NCI-H526 treated with DMSO at 0.1 percent for 48 hours (cell line): ENCODE measurements at places on chromosomes 2 and 18.

GRCh38 chr2:43075811-43076585 lies 150.4 kb downstream of the ZFP36L2 start:
- DNase-seq, result no peak

- DNase-seq, result no peak
These were observed 10.5 kb downstream of the SOCS6 start for GRCh38 chr18:70299393-70299792.

DNA sequence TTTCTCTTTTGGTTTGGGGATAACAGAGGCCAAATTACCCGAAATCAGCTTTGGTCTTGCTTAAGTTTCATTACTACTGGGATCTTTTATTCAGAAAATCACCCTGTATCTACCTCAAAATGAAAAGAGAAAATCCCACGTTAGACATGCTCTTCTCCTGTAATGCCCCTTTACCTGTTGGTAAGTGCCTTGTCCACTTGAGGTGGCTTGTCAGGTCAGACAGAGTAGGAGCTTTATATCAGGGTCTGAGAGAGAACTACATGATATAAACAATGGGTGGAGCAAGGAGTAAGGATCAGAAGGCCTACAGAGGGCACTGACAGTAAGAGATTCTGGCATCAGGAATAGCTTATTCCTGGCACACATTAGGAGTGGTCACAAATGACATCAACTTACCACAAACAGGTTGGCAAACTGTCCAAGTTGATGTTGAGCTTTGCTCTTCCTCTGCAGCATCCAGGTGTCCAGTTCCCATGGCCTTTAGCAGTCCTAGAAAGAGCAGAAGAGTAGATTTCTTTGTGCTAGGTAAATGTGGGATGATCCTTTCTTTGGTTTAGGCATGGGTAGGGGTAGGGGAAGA lies at the start of gene REG1B:
Gene REG1B (minus strand): TSS at position 209 of the 580 bp plus-strand sequence. CDS start 381 bp downstream, outside the sequence.
- DNase-seq, result no peak

DNA sequence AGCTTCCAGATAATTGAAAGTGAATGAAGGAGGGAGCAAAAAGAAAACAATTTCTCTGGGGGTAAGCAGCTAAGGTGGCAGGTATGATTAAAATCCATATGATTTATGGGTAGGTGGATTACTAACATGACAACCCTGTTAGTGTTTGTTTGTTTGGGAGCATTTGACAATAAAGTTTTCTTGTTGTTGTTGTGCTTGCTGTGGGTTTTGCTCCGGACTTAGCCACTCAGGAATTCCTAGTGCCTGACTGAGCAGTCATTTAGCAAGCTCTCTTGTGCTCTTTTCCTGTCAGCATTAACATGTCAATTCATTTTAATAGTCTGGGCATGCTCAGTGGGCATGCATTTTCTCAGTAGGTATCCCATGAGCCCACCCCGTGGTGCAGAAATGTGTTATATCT lies 674.8 kb upstream of the ZEB2 start:
- no peak for DNase-seq

- no peak for DNase-seq
These were observed 16.2 kb upstream of the SULT1C3 start for GRCh38 chr2:108223573-108223972.

GRCh38 chr18:23938901-23939341 lies 75.6 kb upstream of the TTC39C start:
- no peak for DNase-seq

GRCh38 chr2:64861452-64862397 lies 127.5 kb upstream of the SLC1A4 start:
- DNase-seq, result no peak

DNA sequence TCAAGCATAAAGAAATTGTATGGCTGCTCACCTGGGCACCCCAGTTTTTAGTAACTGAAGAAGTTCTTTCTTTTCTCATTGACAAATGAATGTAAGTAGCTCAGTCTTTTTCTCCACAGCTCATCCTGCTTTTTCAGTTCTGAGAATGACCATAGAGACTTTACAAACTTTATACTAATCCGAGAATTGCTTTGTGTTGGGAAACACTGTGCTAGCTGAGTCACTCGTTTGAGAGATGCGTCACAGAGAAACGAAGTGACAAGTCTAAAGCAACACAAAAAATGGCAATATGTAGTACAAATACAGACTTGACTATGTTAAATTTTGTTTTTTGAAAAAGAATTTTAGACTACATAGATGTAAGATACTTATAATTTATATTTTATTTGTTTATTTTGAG lies 9.0 kb downstream of the LRRTM4 start:
- no peak for DNase-seq

- DNase-seq, result no peak
These were observed 475.8 kb downstream of the TSN start for GRCh38 chr2:122231296-122231695.
